Activated CD4-positive, alpha-beta T cell treated with anti-CD3 and anti-CD28 coated beads, Interleukin-2, amount 10 ng/mL, durations not matched to agents 7 days and 5 days (primary cell): ENCODE measurements at places on chromosomes 12 and 14. TPM values are rescaled to one million over a fixed set of nuclear protein-coding genes. Genes with fewer than 3 reads are reported as not detected.

DNA sequence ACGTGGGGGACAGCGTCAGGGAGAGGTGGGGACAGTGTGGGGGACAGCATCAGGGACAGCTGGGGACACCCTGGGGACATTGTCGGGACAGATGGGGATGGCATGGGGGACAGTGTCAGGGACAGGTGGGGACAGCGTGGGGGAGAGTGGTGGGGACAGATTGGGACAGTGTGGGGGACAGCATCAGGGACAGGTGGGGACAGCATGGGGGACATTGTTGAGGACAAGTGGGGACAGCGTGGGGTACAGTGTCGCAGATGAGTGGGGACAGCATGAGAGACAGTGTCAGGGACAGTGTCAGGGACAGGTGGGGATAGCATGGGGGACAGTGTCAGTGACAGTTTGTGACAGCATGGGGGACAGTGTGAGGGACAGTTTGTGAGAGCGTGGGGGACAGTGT, 240.9 kb downstream of the TMEM121 start:
- H3K27ac ChIP-seq = no peak overlapping the region
- H3K36me3 ChIP-seq = no peaks in the 10 kb centered on the region
- no peak overlapping the region for H3K4me3 ChIP-seq
- no peaks in the 10 kb centered on the region for H3K4me1 ChIP-seq

DNA sequence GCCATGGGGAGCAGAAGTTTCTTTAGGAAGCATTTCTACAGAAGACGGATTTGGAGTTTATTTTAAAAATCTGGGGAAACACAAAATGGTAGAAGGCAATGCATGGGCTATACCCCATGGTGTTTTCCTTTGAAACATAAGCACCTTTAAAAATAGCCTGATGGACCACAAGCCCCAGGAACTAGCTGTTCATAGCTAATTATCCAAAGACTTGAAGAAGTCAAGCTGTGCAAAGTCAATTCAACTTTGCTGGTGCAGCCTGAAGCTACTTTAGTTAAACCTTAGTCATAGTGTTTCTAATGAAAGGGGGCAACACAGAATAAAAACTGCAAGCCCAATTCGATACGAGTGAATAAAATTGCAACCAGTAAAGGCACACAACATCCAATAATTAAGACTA, 732.5 kb downstream of the GALC start:
- no peaks in the 10 kb centered on the region for H3K36me3 ChIP-seq
- H3K27me3 ChIP-seq = no peaks in the 10 kb centered on the region
- no peak overlapping the region for H3K4me3 ChIP-seq
- H3K27ac ChIP-seq = no peak overlapping the region

DNA sequence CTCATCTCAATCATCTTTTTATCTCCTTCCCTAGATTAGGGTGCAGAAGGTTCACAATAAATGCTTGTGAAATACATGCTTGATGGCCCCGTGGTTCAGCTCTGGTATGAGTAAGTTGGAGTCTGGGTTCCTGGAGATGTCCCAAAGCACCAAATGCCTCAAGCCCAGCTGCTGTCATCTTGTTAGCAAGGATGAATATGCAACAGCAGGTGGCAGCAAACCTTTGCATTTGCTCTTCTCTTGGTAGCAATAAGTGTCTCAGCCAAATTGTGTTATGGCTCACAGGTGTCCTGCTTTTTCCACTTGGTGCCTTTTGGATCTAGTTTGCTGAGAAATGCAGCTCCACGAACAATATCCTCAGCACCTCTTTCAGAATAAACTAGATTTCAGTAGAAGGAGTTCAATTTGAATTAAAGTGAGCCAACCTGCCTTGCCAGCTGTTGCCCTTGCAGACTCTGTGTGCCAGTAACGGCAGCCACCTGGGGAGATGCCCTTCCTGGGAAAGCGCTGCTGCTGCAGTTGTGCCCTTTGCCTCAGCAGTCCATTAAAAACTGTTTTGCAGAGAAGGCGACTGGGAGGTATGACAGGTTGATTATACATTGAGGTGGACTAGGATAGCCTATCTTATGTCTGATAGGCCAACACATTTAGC, 417.3 kb downstream of the SNAPC1 start:
- peaks cover 7% of the 10 kb centered on the region for H3K27me3 ChIP-seq
- no peak overlapping the region for H3K27ac ChIP-seq
- H3K4me3 ChIP-seq = no peak overlapping the region
- H3K36me3 ChIP-seq = no peaks in the 10 kb centered on the region
- DNase-seq = peak; percentile 32

DNA sequence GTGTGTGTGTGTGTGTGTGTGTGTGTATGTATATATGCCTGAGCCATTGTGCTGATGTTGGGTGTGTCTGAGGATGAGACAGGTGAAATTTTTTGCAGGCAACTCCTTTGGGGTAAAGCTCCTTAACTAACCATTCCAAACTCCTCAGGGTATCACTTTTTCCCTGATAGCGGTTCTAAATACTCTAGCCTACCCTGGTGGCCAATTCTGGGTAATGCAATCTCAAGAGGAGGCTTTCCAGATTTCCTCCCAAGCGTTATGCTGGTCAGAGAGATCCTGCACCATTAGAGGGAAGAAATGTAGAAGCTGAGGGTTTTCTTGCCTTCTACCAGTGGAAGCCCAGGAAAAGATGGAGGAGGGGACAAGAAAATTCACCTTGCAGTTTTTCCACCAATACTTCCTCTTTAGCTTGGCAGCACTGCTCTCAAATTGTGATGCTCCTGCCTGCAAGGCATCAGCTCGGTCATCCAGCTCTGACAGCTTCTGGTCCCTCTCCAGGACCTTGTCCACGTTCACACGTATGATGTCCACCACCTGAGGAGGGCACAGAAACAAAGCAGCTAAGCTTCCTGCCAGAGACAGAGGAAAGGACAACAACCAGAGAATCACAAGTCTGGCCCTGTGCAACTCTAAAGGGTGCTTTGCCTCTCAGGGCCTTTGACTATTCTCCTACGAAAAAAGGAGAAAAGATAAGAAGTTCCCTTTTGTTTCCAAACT, 4.9 kb downstream of the VAMP1 start:
- peaks cover 86% of the 10 kb centered on the region for H3K4me1 ChIP-seq
- no peak overlapping the region for H3K4me3 ChIP-seq
- peaks cover 87% of the 10 kb centered on the region for H3K36me3 ChIP-seq
- H3K27me3 ChIP-seq = no peaks in the 10 kb centered on the region
- DNase-seq = peak; percentile 65

- no peak overlapping the region for H3K27ac ChIP-seq
- DNase-seq = no peak
- no peak overlapping the region for H3K4me3 ChIP-seq
- no peaks in the 10 kb centered on the region for H3K4me1 ChIP-seq
- H3K27me3 ChIP-seq = no peaks in the 10 kb centered on the region
- H3K36me3 ChIP-seq = no peaks in the 10 kb centered on the region
Observed at GRCh38 chr12:58657190-58657589, 263.1 kb downstream of the LRIG3 start.

- DNase-seq = no peak
- H3K27ac ChIP-seq = no peak overlapping the region
- no peaks in the 10 kb centered on the region for H3K36me3 ChIP-seq
- H3K4me1 ChIP-seq = peaks cover 14% of the 10 kb centered on the region
- H3K4me3 ChIP-seq = no peak overlapping the region
- peaks cover 2% of the 10 kb centered on the region for H3K27me3 ChIP-seq
Observed at GRCh38 chr14:68762953-68763764, 29.7 kb downstream of the ZFP36L1 start.

DNA sequence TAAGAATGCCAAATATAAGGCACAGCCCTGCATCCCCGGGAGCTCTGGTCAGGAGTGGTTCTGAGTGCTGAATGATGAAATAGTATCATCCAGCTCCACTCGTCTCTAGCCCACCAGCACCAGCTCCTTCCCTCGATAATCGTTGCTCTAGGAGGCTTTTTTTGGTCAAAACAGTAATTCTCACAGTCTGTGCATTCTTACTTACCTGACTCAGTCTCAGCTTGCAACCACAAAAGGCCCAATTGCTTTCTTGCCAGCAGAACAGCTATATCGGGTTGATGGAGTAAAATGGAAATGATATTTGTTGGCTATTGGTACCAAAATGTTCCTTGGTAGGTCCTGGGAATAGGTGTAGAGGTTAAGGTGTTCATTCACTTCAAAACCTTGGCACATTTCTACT, 94.8 kb downstream of the BMP4 start:
- H3K4me3 ChIP-seq = no peak overlapping the region
- no peaks in the 10 kb centered on the region for H3K4me1 ChIP-seq
- DNase-seq = no peak
- H3K27ac ChIP-seq = no peak overlapping the region

DNA sequence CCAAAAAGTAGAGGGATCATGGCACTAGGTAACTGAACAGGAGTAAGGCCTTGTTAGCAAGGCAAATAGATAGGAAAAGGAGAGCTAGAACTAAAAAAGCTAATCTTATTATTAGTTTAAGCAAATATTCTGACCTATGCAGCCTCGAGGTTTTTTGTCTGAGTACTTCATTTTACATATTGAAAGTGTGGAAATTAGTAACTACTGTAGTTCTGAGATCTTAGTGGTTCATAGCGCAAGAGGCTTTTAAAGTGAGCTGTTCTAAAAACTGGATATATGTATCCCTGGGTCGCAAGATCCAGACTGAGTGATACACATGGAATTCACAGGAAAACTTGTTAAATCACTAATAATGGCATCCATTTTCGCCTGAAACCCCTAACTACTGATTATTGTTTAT, 411.0 kb upstream of the SOX5 start:
- no peak for DNase-seq
- no peaks in the 10 kb centered on the region for H3K4me1 ChIP-seq
- no peak overlapping the region for H3K27ac ChIP-seq
- no peaks in the 10 kb centered on the region for H3K36me3 ChIP-seq
- H3K27me3 ChIP-seq = no peaks in the 10 kb centered on the region

GRCh38 chr14:98958632-98959031, 313.4 kb downstream of the BCL11B start:
- no peak overlapping the region for H3K4me3 ChIP-seq
- H3K36me3 ChIP-seq = no peaks in the 10 kb centered on the region
- H3K4me1 ChIP-seq = peaks cover 3% of the 10 kb centered on the region
- H3K27me3 ChIP-seq = no peaks in the 10 kb centered on the region

DNA sequence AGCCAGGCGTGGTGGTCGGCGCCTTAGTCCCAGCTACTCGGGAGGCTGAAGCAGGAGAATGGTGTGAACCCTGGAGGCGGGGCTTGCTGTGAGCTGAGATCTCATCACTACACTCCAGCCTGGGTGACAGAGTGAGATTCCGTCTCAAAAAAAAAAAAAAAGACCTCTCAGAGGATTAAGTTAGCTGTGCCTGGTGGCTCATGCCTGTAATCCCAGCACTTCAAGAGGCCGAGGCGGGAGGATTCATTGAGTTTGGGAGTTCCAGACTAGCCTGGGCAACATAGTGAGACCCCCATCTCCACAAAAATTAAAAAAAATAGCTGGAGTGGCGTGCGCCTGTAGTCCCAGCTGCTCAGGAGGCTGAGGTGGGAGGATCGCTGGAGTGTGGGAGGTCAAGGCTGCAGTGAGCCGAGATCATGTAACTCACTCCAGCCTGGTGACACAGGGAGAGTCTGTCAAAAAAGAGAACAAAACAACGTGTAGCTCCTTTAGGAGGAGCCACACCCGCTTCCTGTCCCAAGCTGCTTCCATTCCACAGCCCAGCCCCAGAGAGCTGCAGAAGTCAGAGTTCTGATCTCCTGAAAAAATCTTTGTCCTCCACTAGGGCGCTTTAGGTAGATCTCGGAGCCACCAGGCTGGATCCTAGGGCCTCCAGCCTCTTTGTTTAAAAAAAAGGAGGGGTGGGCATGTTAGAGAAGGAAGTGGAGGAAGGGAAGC, 11.5 kb upstream of the ULK1 start:
- DNase-seq = no peak
- no peak overlapping the region for H3K27ac ChIP-seq
- H3K36me3 ChIP-seq = no peaks in the 10 kb centered on the region
- peaks cover 4% of the 10 kb centered on the region for H3K4me1 ChIP-seq

DNA sequence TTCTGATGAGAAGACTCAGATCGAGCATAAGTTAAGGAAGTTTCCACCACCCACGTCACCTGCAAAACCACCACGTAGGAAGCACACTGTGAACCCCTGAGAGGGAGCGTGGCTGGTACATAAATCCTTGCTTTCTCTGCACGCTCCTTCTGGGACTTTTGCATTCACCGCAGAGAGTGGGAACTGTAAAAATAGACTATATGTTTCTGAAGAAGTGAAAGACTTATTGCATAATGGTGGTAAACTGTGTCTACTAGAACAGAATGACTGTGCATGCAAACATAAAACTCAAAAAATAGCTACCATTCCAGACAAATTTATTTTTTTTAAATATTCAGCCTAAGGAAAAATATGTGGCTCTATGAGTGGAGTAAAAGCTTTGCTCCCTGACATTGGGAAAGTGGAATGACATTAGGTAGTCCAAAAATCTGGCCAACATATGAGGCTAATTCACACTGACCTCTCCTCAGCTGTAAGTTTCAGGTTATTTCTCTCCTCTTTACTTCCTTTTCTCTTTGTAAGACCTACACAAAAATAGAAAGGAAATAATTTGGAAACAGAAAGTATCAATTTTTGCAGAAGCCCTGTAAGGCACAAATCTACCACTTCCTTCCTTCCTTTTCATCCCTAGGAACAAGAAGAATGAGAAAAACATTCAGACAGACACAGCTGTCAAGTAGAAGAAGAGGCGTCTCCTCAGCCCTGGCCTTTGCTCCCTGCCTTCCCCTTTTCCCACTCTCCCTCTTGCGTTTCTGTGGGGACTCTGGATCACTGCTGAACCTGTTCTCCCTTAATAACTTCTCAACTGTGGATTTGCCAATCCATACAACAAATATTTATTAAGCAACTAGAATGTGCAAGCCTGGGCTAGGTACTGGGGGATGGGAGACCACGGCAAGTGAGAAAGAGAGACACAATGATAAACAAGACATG, 264.3 kb upstream of the FOXN3 start:
- H3K4me3 ChIP-seq = peak overlapping the region; percentile 55
- no peaks in the 10 kb centered on the region for H3K27me3 ChIP-seq
- peak overlapping the region; percentile 90 for H3K27ac ChIP-seq
- peaks cover 31% of the 10 kb centered on the region for H3K4me1 ChIP-seq

GRCh38 chr14:46581036-46581671, 70.4 kb downstream of the RPL10L start:
- no peaks in the 10 kb centered on the region for H3K4me1 ChIP-seq
- no peak overlapping the region for H3K27ac ChIP-seq
- DNase-seq = peak; percentile 6
- H3K4me3 ChIP-seq = no peak overlapping the region
- H3K27me3 ChIP-seq = no peaks in the 10 kb centered on the region

The RNF212B gene
- total RNA-seq = not detected

The NAV3 gene
- not detected for total RNA-seq

The LRRK2 gene
- total RNA-seq = 0.02 TPM

The TEX52 gene
- 0.29 TPM for total RNA-seq

The SAV1 gene
- 3.9 TPM for total RNA-seq

The PRH2 gene
- not detected for total RNA-seq

The ACOT4 gene
- total RNA-seq = 1.4 TPM

The ACOT6 gene
- total RNA-seq = not detected

The A2ML1 gene
- not detected for total RNA-seq
